ENCODE measurements at places on chromosomes 1 and 21.

- DNase-seq, result no peak
These were observed 29.4 kb downstream of the TMPRSS2 start for GRCh38 chr21:41478319-41479177.

GRCh38 chr1:94863919-94864318, 43.8 kb downstream of the SLC44A3 start:
- DNase-seq, result no peak

DNA sequence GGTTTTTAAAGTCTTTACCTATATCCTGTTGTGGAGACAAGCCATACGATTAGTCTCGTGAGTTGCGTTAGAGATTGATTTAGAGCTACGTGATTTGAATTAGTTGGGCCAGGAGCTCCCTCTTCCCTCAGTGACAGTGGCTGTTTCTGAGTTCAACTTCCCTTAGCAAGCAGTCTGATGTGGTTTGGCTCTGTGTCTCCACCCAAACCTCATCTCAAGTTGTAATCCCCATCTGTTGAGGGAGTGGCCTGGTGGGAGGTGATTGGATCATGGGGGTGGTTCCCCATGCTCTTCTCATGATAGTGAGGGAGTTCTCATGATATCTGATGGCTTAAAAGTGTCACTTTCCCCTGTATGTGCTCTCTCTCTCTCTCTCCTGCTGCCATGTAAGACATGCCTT, 192.9 kb upstream of the PTGFR start:
- no peak for DNase-seq

- DNase-seq, result no peak
These were observed 15.1 kb upstream of the ST6GALNAC3 start for GRCh38 chr1:76059451-76059850.

- DNase-seq, result no peak
These were observed 2.7 kb downstream of the PDIK1L start for GRCh38 chr1:26114165-26114927.

DNA sequence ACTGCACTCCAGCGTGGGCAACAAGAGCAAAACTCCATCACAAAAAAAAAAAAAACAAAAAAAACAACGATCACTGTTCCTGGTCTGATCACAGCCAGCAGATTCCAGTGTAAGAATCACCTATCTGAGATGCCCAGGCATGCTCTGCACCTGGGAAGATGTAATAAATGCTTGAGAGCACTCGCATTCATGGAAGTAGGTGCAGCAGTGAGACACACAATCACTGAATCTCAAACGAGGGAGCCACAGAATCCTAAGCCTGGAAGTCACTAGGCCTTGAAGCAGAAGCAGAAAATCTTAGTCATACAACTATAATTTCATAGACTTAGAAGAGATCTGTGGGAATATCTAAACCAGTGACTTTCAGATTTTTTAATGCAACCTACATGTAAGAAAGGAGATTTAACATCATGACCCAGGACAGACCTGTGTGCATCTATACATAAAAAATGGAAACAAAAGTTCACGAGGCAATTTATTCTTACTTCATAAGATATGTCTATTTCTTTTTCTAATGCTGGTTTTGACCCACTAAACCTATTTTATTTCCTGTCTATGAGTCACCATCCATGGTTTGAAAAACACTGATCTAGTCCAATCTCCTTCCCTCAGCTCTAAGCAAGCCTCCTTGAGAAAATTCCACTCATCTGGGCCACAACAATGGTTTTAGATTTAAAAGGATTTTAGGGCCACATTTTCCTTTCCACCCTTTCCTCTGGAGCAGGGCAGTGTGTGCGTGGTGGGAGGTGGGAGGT, 30.4 kb downstream of the RIMS3 start:
- no peak for DNase-seq

- no peak for DNase-seq
These were observed 2.9 kb downstream of the SELENBP1 start for GRCh38 chr1:151369621-151370048.

- no peak for DNase-seq
These were observed 70.0 kb upstream of the SLC45A1 start for GRCh38 chr1:8247811-8248436.

GRCh38 chr1:147171399-147172167, 687 bp downstream of the PRKAB2 start:
- DNase-seq, result no peak

DNA sequence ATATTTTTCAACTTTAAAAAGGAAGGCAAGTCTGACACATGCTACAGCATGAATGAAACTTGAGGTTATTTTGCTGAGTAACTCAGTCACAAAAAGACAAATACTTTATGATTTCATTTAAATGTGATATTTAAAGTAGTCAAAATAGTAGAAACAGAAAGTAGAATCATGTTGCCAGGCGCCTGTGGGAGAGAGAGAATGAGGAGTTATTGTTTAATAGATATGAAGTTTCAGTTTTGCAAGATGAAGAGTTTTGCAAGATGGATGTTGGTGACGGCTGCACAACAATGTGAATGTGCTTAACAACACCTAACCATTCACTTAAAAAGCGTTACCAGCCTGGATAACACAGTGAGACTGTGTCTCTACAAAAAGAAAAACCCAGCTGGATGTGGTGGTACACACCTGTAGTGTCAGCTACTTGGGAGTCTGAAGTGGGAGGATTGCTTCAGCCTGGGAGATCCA, 20.7 kb upstream of the ATP1A1 start:
- DNase-seq, result no peak

DNA sequence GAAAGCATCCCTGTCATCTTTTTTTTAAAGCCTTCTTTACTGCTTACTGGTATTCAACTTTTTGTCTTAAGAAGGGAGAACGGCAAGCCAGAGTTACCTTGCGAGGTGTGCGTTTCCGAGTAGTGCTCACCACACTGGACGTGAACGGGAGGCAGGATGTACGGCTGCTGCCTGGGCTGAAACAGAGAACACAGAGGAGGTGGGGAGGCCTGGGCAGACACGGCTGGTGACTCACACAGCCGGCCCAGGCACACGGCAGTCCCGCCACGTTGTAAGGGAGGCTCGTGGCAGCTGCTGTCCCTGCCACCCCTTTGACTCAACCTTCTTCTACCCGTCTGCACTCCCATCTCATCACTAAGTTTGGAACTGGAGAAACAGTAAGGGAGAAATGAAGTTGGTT, 105.8 kb downstream of the SMYD2 start:
- no peak for DNase-seq

DNA sequence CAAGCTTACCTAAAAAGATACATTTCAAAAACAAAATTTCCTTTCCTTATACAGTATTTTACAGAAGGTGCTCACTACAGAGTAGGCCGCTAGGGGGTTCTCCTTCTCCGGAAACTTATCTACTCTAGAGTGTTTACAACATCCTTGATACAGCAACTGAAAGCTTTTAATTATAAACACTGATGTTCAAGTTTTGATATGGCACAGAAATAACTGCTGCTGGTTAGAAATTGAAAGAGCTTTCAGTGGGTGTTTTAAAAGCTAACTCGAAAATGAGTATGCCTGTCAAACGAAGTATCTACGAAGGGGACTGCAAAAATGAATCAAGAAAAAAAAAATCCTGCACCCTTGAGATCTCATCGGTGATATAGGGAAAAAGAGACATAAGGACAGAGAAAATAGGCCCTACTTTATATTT, 1.0 kb downstream of the YOD1 start:
- DNase-seq, result peak; percentile 16

DNA sequence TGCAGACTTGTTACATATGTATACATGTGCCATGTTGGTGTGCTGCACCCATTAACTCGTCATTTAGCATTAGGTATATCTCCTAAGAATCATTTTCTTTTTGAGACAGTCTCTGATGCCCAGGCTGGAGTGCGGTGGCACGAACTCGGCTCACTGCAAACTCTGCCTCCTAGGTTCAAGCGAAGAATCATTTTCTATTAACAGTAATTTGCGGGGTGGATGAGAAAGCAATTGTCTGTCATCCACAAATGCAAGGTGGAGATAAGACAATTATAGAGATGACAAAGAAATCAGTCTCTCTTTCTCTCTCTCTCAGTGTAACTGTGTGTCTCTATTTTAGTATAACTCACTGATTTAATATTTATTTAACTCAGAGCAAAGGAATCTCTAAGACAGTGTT, 131.0 kb upstream of the KIAA1614 start:
- no peak for DNase-seq

DNA sequence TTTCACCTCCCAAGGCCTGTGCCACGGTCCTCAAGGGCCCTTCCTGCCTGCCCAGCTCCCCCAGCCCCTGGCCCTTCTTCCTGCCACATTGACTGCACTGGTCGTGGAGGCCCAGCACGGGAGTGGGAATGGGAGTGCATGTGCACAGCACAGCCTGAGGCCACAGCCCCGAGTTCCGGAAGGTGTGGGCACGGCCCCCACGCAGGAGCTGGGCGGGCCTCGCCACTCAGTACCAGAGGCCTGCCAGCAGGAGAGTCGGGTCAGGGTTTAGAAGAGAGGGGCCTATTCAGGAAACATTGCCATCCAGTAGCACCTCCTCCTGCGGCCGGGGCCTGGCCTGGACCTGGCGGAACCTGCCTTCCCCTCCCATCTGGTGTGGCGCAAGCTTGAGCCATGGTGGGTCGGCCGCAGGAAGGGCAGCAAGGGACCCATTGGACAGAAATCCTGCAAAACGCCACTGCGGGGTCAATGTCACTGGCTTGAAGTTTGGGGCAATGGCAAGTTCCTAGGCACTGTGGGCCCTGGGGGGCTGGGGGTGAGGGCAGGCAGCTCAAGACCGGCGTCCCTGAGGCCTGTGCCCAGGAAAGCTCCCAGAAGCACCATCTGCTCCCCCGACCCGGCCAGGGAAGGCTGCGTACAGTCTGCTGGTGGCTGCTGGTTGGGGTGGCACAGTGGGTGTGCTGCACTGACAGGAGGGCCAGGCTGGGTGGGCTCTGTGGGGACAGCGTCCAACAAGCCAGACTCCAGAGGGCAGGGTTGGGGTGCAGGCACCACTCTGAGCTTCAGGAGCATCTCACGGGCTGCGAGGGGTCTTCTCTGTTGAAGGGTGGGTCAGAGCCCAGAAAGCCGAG, 1.8 kb upstream of the TMEM52 start:
- DNase-seq, result no peak

DNA sequence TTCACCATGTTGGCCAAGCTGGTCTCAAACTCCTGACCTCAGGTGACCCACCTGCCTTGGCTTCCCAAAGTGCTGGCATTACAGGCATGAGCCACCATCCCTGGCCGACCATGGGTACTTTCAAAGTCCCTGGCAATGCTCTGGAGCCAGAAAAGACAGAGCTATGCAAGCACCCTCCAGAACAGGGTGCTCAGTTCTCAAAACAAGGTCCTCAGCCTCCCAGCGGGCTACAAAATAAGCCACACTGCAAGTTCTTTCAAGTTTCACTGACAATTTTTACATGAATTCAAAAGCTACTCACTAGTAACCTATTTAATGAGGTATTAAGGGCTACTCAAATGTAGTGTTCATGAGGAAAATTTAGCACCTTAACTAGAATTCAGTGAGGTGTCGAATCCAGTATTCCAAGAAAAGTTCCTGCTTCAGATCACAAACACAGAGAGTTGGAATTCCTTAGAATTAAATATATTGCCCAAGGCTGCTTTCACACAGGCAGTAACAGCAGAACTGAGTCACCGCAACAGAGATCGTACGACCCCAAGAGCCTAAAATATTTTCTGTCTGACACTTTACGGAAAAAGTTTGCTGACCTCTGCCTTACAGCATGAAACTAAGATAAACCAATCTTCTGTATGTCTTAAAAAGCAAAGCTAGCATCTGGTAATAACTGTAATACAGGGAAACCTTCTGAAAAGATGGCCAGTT, 60.7 kb downstream of the HSF2BP start:
- no peak for DNase-seq

DNA sequence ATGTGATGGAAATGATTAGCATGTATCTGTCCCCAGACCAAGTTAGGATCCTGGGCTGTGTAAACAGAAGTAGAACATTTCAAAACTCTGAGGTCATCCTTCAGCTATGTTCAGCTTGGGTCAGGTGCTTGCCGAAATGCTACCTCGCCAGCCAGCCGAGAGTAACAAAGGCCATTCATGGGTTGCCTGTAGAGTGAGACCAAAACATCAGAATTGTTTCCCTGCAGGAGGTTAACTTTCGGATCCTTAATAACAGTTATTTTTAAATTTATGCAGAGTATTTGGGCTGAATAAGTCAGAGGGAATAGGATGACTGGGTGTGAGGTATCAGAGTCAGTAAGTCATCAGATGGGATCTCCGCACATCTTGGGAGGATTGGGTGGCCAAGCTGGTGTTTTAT, 35.6 kb downstream of the SMYD2 start:
- DNase-seq, result no peak

GRCh38 chr1:169259816-169260215, 107.8 kb downstream of the NME7 start:
- DNase-seq, result no peak

DNA sequence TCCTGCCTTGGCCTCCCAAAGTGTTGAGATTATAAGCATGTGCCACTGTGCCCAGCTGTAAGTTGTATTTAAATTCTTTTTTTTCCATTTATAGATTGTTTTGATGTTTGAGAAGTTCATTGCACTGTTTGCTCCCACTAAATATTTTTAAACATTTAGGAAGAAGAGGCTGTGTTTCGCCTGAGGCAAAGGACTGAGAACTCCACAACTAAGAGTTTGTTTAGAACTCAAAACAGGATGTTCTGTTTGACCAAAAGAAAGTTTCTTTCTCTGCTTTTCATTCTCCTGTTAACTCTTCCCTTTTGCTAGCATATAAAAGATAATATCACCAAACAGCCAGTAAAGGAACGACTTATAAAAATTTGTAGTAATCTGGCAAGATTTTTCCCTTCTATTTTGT, 87.0 kb downstream of the RUNX1 start:
- DNase-seq, result no peak

DNA sequence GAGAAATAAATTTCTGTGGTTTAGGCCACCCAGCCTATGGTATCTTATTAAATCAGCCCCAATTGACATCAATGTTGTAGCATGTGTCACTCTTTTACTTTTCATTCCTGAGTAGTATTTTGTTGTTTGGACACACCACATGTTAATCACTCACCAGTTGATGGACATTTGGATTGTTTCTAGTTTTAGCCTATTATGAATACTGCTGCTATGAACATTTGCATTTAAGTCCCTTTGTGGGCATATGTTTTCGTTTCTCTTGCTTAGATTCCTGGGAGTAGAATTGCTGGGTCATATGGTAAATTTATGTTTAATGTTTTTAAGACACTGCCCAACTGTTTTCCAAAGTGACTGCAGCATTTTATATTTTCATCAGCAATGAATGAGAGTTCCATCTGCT, 50.2 kb upstream of the NUF2 start:
- no peak for DNase-seq

DNA sequence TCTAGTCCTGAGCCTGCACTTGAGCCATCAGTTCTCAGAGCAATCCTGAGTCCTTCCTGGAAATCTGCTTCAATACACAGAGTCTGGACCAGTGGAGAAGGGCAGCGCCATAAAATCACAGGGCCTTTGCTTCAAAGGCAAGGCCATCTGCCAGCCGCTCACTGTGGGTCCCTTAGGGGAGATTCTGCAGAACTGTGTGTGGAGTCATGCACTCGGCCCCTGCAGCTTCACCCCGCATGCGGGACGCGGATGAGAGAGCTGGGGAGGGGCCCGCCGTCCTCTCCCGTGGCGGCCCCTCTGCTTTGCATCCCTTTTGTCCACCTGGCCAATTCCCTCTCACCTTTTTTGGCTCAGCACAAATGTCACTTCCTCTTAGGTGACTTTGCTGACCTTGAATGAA, 311.2 kb upstream of the VAMP3 start:
- no peak for DNase-seq
